ENCODE measurements at places on chromosomes 11 and 22.

DNA sequence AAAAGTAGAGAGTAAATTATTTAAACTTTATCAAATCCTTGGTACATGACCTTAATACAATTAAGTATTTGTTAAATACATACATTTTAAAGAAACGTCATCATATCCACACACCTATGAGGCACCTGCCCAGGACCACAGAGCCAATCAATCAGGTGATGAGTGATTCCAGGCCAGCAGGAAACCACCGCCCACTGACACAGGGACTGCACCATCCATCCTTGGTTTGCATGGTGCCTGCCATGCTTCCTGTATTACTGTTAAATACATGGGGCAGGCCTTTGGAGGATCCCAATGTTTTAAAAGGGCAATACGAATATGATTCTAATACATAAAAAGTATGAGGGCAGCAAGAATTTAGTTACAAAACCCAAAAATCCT lies 7.0 kb upstream of the TBC1D10A start:
- no peak for DNase-seq

GRCh38 chr22:44909241-44909640 lies 100.6 kb downstream of the PHF21B start:
- no peak for DNase-seq

- no peak for DNase-seq
These were observed 139.5 kb downstream of the COMMD9 start for GRCh38 chr11:36149538-36150242.

DNA sequence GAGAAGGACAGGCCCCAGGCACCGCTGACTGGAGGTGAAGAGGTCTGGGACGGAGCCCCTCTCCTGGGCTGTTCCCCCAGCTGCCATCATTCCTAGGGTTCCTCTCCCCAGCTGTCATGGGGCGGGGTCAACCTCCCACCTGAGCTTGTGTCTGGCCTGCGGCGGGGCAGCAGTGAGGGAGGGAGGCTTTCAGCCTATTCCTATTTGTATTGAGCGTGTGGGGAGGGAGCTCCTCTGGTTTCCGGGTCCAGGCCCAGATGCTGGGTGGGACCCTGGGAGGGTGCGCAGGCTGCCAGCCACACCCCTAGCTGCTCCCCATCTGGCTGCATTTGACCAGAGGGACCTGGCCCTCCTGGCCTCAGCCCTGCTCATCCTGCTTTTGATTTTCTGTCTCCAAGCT lies 13.7 kb downstream of the TSPAN4 start:
- no peak for DNase-seq

DNA sequence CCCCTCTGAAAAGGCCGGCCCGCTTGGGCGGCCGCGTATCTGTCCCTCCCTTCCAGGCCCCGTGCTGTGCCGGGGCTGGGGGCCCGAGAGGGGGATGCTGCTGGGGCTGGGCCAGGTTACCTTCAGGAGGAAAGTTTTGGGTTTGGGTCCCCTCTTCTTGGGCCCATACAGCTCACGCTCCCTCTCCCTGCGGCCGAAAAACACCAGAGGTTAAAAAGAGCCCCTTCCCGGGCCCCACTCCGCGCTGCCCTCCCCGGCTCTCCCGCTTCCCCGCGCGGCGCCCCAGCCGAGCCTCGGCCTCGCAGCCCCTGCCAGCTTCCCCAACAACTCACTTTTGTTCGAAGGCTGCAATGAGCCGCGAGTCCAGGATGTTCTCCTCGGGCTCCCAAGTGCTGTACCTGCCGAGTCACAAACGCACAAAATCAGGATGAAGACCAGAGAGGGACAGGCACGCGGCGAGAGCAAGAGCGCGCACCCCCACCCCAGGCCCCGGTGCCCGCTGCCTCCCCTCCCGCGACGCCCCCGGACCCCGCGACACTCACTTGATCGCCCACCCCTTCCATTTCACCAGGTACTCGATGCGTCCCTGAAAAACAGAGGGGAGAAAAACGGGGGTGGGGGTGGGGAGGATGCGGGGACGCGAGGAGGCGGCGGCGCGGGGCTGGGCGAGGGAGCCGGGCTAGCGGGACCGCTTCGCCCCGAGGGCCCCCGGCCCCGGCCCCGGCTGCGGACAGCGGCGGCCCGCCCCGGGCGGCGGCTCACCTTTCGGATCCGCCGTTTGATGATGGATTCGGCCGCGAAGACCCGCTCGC lies 450 bp downstream of the CBX6 start:
- DNase-seq: no peak

DNA sequence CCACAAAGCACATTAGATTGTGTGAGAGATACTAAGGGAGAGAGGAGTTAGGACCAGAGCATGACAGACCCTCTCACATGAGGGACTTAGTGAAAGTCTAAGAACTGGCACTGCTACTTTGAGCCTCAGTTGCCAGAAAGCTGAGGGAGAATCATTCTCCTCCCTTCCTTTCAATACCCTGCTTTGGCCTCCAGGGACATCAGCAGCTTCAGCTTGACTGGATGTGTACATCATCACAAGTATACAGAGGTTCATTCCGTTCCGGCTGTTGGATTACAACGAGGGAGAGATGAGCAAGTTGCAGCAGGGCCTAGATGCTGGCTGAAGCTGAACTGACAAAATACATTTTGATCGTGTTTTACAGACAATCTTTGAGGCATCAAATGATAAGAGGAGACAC lies 15.7 kb upstream of the ANO5 start:
- DNase-seq: no peak

DNA sequence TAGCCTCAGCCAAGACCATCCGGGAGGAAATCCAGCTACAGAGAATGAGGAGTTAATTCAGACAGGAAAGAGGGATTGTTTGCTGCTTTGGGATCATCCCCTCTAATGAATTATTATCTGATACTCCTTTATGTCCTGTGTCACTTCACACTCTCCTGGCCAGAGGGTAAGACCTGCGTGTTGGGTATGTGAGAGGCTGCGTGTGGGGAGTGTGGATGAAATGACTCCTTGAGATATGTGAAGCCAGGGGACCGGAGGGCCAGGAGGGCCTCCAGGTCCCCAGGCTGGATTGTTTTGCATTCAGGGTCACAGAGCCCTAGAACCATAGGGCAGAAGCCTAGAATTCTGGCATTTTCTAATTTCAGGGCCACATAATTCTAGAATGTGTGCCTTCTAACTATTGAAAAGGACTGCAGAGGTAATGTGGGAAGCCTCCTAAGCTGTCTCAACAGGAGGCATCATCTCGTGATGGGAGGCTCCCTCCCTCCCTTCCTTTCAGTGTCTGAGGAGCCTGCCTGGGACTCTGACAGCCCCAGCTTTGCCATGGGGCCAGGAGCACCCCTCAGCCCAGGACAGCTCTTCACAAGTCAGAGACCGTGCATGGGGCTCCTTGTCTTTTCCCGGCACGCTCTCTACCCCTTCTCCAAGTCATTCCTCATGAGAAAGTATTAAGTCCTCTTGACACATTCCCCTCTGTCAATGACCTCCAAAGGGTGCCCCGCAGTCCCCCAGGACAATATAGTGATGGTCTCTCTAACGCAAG lies 3.7 kb downstream of the TPBGL start:
- DNase-seq: no peak

DNA sequence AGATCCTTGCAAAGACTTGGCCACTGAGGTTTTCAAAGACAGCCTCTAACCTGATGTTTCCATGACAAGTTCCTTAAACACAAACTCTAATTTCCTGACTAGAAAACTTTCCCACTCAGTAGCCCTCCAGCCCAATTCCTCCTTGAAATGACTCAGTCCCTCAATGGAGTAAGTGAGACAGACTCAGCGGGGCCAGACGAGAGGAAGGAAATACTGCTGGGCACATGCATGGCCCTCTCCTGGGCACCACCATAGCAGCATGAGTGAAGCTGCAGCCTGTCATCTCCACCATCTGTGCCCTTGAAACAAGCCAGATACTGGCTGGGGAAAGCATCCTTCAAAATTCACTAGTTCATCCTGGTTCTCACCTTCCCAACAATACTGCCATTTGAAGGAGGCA lies 76.2 kb upstream of the GDPD4 start:
- no peak for DNase-seq

DNA sequence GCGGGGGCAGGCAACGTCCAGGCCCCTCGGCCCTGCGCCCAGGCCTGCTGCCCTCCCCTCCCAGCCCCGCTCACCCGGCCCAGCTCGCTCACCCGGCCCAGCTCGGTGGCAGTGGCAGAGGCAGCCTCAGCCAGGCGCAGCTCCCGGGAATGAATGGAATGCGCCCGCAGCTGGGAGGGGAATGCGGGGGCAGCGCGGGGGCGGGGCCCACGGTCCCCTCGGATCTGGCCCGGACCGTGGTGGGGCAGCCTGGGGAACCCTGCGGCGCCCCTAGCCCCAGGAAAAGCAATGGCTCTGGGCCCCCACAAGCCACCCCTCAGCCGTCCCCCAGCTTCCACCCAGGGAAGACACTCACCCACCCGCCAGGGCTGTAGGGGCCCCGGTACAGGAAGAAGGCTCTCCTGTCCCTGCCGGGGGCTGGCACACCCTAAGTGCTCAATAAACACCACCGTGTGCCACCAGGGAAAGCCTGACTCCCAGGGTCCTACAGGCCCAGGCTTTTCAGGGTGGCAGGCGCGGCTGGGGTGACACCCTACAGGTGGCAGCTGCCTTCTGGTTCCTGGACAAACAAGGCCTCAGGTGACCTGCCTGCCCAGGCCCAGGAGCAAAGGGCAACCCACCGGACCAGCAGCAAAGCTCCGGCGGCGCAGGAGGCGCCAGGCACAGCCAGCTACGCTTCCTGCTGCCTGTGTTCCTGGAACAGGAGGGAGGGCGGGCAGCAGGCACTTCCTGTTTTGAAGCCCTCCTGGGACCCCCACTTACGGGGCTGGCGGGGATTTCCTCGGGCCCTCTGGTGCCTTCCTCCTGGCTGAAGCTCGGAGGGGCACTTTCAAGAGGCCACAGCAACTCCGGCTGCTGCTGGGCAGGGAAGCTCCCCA lies 13.8 kb downstream of the PLXNB2 start:
- DNase-seq: no peak

DNA sequence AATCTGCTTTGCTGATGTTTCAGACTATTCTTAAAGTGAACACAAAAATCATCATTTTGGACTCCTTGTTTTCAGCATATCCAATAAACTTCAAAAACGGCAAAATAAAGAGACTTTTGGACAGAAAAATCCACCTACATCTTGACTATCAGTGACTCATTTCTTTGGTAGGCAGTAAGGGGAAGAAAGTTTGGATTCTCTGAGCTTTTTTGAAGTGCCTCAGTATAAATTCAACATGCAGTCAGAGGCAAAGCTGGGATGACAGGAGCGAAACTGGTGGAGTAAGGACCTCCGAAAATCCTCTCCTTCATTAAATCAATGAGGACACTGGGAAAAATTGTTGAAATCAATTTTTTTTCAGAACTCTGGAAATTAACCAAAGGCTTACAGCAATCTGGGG lies 29.7 kb downstream of the EFCAB6 start:
- no peak for DNase-seq

- no peak for DNase-seq
These were observed 2.2 kb downstream of the RAB30 start for GRCh38 chr11:83069441-83070043.

DNA sequence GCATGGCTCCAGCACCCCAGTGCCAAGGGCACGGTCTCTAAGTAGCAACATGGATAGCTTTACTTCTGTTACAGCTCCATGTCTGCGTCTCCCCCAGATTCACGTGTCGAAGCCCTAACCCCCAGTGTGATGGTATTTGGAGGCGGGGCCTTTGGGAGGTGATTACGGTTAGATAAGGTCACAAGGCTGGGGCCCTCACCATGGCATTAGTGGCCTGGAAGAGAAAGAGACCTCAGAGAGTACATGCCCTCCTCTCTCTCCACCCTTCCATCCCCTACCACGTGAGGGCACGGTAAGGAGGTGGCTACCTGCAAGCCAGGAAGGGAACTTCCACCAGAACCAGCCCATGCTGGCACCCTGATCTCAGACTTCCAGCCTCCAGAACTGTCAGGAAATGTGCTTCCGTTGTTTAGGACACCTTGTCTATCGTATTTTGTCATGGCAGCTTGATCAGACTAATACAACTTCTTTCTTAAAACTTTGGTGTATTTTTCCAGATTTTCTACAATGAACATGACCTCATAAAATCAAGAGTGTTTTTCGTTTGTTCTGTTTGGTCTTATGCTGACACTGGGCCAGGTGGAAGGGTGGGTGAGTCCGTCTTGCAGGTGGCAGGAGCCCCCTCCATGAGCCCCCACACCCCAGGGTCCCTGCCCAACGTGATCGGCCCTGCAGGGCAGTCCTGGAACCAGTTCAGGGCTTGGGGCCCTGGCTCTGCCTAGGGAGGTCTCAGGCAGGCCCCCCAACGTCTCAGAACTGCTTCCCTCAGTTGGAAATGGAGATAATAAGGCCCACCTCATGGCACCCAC lies 10.7 kb downstream of the RTN4R start:
- DNase-seq: no peak

- no peak for DNase-seq
These were observed 25.0 kb downstream of the MED15 start for GRCh38 chr22:20532256-20532993.

DNA sequence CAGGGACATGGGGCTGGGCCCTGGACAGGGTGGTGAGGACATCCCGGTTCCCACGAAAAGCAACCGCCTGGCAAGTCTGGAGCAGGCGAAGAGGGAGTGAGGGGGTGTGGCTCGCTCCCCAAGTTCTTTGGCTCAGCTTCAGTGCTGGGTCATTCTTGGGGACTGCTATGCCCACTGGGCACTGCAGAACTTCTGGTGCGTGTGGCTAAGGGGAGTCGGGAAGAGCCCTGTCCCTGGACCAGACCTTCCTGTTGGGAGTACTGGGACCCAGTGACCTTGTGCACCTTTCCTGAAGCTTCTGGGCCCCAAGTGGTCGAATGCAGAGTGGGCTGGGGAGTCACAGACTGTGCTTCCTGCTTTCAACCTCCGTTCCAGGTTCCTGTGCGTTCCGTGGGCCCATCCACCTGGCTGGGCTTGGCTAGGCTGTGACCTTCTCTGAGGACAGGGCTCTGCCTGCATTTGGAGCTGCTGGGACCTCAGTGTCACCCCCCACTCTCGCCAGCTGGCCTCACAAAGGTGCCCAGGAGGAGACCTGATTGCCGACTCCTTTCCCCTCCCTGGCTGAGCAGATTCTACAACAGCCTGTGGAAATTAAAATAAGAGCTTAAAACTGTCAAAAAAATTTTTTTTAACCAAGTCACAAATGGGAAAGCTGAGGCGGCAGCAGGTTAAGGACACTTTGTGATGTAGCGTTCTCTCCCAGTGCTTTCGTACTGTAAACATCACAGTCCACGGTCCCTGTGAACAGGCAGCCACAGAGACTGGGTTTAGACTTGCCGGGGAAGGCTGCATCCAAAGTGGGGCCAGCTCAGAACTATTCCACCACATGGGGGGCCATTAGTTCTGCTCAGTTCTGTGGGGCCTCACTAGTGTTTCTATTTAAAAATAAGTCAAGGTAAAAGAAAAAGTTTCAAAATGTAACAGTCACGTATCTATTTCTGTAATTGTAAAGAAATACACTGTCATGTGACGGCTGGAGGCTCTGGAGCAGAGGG lies 63.8 kb upstream of the WNT7B start:
- no peak for DNase-seq

Measured in naive thymus-derived CD8-positive, alpha-beta T cell (primary cell).